ENCODE measurements at places on chromosomes 6 and 20.
A peak's percentile ranks its signal among the peaks of the same experiment; 100 is the strongest.

DNA sequence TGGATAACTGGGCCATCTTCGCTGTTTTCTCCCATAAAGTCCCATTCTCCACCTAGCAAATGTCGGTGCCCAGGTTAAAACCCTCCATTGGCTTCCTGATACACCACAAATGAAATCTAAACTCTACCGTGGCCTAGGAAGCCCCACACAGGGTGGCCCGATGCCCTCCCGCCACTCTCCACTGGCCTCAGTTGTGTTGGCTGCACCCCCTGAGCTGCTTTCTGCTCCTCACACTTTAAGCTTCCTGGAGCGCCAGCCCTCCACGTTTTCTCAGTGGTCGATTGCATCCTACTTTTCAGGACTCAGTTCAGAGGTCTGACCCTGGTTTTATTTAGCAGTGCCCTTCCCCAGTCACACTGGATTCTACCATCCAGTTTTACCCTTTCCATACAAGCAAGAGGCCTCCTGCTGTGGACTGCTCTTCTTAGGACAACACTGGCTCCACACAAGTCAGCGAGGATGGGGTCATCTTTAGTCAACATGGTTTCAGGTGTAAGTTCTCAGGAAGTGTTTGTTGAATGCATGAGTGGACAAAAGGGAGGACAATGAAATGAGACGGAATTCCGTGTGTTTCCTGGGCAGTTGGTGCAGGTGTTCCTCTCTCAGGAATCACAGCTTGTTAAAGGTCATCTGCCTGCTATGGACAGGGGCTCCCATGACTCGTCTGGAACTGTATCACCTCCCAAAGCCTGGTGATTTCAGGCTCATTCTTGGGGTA, 124.1 kb downstream of the SULF2 start:
- no peak for DNase-seq

DNA sequence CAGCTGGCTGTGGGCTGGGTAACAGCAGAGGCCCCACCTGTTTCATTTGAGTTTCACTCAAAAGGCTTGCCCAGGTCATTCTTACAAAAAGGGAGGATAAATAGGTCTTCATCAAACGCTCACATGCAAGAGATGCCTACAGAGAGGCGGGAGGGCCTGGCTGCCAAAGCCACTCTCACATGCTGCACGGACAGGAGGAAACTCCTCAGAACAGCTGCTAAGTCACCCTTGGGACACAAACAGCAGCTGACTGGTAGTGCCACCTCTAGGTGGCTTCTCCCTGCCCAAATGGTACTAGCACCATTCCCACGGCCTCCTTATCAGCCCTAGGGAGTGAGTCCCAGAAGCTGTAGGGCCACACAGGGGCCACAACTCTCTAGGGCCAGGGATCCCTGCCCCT, 23.8 kb downstream of the SLC22A23 start:
- no peak for DNase-seq

DNA sequence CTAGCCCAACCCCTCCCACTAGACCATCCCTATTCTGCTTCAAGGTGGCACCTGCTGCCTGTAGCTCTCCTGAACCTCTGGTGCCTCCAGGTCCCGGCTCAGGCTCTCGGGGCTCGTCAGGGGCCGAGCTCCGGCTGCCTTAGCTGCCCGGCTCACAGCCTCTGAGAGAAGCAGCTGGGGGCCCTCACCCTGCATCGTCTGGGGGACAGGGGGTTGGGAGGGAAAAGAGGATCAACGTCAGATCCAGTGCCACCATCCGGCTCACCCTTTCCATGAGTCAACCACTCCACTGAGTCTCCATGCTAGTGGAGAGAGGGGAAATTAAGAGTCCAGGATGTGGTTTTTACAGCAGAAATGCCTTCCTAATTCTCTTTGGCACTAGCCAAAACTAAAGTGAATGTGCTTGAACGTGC, 13.0 kb downstream of the BAG6 start:
- DNase-seq = peak; percentile 44

- no peak for DNase-seq
Measured at GRCh38 chr20:5116875-5117274, 2.9 kb downstream of the PCNA start.

DNA sequence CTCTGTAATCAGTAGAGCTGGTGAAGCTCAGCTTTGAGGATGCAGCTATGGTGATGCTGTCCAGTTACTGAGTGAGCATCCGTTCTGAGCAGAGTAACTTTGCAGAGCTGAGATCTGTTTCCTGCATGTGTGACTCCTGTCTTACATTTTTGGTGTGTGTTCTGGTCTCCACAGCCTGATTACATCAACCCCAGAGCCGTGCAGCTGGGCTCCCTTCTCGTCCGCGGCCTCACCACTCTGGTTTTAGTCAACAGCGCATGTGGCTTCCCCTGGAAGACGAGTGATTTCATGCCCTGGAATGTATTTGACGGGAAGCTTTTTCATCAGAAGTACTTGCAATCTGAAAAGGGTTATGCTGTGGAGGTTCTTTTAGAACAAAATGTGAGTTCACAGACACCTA, 81.6 kb downstream of the FAM120B start:
- DNase-seq = peak; percentile 89

DNA sequence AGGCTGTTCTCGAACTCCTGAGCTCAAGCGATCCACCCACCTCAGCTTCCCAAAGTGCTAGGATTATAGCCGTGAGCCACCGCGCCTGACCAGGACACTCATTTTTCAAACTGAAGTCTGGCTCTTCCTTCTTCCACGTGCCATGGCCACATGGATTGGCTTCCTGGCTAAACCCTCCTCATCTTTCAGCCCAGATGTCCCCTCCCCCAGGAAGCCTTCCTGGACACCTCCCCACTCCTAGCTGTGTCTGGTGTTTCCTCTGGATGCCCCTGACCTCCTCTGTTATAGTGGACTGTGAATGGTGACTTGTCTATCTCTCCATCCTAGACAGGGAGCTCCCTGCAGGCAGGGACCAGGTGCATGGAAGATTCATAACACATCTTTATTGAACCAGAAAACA, 57.2 kb downstream of the RIPOR3 start:
- no peak for DNase-seq

DNA sequence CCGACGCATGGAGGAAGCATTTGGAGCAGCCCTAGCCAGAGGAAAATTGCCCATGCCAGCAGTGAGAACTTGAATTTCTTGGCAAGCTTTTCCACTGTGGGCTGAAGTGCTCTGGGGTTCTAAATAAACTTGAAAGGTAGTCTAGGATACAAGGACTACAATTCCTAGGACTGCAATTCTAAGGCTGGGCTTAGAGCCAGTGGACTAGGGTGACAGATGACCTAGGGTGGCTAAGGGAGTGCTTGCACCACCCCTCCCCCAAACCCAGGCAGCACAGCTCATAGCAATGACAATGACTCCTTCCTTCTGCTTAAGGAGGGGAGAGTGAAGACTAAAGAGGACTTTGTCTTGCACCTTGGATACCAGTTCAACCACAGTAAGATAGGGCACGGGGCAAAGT, 122.3 kb downstream of the THBS2 start:
- DNase-seq = peak; percentile 9

- peak; percentile 83 for DNase-seq
Measured at GRCh38 chr20:44496976-44497375, 21.3 kb downstream of the TTPAL start.

- DNase-seq = no peak
Measured at GRCh38 chr6:35401514-35401913, 50.6 kb upstream of the FANCE start.

GRCh38 chr6:162728197-162728596, 423 bp downstream of the PACRG start:
- DNase-seq = no peak

DNA sequence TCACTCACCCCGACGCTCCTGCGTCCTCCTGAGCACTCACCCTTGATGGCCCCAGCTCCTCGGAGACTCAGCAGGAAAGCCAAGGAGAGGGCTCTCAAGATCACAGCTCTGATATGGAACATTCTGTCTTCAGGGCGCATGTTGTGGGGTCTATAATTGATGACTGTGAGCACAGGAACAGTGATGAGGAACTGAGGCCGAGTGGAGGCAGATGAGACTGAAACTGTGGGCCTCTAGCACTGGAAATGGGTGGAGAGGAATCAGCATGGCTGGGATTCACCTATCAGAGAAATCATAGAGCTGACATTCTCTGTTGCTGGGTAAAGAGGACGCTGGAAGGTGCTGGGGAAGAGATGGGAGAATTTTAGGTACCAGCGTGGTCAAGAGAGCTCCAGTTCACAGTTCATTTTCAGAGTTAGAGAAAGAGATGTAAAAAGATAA, at the start of gene HLA-DPA1:
Gene HLA-DPA1, minus strand, starts transcription at position 219 of the 441 bp plus-strand sequence.
- DNase-seq = no peak

DNA sequence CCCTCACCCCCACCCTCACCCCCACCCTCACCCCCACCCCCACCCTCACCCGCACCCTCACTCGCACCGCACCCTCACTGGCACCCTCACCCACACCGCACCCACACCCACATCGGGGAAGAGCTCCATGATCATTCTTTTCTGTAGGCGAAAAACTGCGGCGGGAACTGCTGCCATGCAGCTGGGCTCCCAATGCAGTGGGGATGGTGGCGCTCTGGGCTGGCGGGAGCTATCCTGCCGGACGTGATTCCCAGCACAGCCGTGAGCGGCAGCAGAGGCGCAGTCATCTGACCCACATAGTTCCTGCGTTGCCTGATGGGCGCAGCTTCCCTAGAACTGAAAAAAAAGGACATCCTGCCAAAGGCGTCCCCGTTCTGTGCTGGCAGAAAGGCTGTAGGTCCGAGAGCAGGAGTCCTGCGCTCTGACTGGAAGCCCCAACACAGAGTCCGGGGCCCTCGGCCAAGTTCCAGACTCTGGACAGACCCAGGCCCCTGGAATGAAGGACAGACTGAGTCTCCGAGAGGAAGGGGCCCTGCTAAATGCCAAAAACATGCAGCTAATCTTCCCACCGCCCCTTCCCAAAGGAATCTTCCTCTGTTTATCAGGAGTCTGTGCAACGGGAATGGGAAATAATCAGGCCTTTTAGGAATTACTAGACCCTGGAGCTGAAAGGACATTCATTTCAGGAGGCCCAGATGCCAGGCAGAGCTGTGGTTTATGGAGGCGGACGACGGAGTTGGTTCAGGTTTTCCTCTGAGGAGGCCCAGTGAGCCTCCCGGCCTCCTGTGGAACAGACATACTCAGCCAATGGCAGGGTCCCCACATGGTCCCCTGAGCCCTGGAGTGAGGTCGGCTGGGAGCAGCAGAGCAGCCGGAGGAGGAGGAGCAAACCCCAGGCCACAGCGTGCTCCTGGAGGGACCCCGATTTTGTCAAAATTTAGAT, 14.1 kb upstream of the TCFL5 start:
- peak; percentile 89 for DNase-seq

- DNase-seq = peak; percentile 60
Measured at GRCh38 chr6:41367700-41368099, 32.3 kb downstream of the NCR2 start.

Data from fibroblast of skin of scalp (primary cell).